ENCODE measurements at places on chromosomes 11 and 22. TPM values are rescaled to one million over a fixed set of nuclear protein-coding genes. Genes with fewer than 3 reads are reported as not detected.
A peak's percentile ranks its signal among the peaks of the same experiment; 100 is the strongest.

DNA sequence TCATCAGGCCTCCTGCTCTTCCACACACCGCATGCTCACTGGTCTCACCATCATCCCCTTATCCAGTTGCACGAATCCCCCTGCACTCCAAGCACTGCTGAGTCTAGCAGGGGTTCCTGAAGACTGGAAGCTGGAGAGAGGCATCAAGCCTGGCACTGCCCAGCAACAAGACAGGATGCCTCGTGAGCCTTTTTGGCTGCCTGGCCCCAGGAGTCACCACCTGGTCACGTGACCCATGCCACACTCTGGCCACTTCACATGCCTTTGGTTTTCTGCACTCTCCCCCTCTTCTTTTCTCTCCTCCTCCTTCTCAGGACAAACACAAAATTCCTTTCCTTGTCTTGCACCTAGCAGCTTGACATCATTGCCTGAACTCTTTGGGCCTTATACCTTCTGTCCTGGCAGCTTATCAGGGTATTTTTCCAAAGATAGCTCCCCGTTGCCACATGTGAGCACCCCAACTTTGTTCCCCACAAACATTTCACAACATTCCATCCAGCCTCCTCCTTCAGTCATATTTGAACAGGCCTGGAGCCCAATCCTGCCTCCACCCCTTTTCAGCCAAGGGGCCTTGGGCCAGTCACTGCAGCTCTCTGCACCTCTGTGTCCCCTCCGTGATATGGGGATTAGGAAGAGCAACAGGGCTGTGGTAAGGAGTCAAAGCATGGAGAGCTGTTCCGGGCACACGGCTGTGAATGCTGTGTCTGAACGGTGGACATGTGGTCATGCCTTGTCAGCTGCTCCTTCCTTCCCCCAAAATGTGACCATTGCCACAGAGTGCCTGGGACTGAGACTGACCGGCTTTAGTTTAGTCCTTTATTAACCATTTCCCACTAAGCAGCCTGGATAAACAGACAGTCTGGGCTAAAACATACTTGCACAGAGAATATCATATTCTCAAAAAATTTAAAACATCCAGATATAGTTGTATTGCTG, 2.8 kb upstream of the PACSIN2 start:
- DNase-seq: no peak

GRCh38 chr22:49820984-49821383, 6.7 kb downstream of the BRD1 start:
- DNase-seq: peak; percentile 49

DNA sequence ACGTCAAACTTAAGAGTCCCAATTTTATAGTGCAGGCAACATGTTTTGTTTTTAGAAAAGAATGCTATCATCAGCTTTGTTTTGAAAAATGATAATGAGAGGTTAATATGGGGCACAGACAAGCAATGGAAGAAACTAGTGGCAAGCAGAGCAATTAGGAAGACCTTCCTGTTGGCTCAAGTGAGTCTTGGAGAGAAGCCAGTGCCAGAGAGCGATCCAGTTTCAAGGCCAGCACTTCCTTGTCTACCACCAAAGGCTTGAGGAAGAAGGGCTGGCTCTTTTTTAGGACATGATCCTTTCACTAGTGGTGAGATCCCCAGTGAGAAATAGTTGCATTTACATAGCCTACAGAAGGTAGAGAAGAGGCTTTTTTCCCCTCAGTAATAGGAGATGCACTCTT, 1340.7 kb downstream of the LRRC4C start:
- DNase-seq: peak; percentile 10

DNA sequence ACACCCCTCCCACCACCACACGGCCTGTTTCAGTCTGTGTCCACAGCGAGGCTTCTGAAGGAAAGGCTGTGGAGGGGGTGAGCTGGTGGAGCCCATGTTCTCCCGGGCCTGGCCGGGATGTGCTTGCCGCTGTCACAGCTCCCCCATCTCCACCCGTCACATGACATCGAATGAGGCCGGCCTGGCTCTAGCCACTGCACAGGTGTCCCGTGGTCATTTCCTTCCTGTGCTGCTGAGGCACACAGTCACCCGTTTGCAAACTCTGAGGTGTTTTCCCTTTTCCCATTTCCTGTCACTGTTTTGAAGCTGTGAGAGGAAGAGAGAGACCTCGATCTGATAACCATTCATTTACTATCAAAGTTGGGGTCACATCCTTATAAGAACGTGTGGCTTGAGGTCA, 55.7 kb upstream of the CLDN5 start:
- DNase-seq: no peak

DNA sequence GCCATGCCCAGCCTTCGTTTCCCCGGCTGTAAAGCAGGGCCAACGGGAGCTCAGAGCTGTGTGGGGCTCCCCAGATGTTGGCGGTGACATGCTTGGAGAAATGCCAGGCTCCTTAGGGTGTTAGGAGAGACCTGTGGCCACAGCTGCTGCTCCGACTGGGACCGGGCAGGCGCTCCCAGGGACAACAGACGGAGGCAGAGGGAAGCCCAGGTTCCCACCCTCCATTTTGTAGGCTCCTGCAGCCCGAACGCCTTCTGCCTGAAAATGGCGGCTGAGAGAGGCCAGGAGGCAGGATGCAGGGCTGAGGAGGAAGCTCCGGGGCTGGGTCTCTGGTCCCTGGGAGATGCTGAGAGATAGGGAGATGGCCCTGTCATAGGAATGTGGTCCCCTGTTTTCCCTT, 10.0 kb downstream of the CD6 start:
- no peak for DNase-seq

Gene FZD4
- total RNA-seq: 4.6 TPM

GRCh38 chr22:17422736-17423343, 53.6 kb downstream of the CECR2 start:
- peak; percentile 74 for DNase-seq

GRCh38 chr11:61266602-61267001, 25.6 kb downstream of the PGA5 start:
- DNase-seq: no peak

Data from G401 (cell line).